ENCODE measurements at places on chromosomes 16 and 17.
A peak's percentile ranks its signal among the peaks of the same experiment; 100 is the strongest.

- no peak for DNase-seq
Observed at GRCh38 chr16:51407921-51408320, 256.9 kb upstream of the SALL1 start.

- DNase-seq: no peak
Observed at GRCh38 chr17:69227541-69227940, 1.1 kb downstream of the ABCA10 start.

GRCh38 chr17:21463204-21463661 is 87.1 kb downstream of the KCNJ12 start:
- no peak for DNase-seq

DNA sequence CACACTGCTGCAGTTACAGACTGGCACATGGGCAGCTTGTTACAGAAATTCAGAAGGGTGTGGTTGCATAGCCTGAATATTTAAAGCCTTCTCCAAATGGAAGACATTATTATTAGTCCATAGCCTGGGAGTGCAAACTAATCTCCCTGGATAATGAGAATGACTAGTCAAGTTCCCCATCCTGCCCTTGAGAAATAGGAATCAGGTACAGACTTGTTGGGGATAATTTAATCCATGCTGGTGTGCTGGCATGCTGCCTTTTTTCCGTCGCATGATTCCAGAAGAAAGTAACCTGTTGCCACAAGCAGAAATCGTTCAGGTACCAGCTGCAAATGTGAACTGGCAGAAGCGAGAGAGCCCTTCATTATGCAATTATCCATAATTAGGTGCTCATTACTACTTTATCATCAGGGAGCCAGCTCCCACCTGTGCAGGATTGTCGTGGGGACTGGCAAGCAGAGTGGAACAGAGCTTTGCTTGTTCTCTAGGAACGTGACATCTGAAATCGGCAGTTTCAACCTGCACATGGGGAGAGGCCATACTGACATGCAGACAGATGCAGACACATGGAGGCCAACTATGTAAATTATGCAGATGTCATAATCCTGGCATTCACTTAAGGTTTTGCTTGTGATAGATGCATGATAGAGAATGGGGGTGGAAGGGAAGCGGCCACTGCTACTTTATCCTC is 419.4 kb downstream of the PMP22 start:
- no peak for DNase-seq

DNA sequence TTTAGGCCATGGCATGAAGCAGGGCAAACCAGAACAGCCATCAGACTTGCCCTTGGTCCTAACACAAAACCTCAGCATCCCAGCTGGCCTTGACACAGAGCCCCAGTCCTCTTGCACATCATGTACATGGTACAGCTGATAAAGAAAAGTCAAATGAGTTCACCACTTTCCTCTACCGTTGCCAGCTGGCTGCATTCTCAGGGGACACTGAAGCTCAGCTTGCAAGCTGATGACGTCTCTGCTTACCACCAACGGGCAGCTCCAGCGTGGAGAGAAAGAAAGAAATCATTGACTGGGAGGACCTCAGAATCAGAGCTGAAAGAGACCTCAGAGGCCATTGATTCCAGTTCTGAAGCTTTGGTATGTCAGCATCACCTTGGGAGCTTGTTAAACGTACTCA is 80.7 kb upstream of the CES5A start:
- DNase-seq: no peak

- no peak for DNase-seq
Observed at GRCh38 chr17:2684549-2684948, 27.0 kb downstream of the CLUH start.

DNA sequence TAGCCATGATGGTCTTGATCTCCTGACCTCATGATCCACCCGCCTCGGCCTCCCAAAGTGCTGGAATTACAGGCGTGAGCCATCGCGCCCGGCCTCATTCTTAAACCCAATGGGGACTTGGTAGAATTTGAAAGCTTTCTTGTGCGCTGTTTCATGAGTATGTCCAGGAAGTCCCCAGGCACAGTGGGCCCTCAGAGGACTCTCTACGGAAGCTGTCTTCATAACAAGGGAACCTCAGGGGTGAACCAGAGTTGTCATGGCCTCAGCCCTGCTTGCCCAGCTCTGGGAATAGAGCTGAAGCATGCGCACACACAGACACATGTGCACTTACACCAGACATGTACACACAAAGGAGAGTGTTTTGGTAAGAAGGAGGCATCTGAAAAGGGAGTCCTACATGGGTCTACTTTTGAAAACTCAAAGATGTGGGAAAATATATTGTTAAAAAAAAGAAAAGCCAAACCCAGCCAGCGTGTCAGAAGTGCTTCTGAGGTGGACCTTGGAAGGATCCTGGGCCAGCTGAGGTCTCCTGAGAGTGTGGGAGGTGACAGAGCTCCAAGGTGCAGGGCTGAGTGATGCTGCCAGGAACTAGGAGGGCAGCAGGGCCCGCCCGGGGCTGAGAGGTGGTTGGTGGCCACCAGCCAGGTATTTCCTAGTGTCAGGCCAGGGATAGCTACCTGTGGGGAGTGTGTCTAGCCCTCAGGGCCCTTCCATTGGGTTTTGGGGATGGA is 54.6 kb downstream of the EPN2 start:
- no peak for DNase-seq

DNA sequence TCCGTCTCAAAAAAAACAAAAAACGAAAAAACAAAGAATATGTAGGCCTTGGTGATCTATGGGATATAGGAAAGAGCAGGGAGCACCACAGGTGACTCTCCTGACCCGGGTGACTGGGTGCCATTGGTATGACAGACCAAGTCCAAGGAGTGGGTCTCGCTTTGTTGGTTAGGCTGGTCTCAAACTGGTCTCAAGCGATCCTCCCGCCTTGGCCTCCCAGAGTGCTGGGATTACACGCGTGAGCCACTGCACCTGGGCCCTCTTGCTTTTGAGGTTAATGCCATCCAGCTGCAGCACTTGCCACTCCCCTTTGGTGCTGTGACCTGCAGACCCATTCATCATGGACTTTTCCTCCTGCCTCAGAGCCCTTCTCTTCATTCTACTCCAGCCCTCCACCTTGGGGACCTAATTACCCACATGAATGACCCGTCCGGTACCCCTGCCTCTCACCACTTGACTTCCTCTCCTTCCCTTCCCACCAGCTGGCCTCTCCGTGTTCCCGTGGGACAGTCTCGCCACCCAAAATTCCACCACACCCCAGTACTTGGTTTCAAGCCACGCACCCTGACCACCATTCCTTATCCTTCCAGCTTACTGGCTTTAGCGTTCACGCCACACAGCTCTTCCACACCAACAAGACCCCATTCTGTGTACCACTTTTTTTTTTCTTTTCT is 3.2 kb upstream of the UBE2G1 start:
- no peak for DNase-seq

DNA sequence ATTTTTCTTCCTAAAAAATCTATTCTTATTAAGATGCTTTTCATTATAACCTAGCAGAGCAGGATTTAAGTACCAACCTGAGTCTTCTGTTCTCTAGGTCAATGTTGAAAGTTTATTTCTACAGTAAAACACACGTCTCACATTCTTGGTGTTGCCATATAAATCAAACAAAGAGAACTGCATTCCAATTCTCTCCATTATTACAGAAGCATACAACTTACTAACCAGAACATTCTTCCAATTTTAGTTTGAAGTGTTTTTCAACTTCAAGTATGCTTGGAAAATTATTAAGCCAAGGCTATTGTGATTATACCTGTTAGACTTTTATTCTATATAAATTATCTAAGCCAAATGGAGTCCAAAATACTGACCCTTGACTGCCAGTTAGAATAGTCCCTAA is 110.4 kb upstream of the PMFBP1 start:
- DNase-seq: no peak

GRCh38 chr16:17313085-17313611 is 157.6 kb downstream of the XYLT1 start:
- DNase-seq: no peak

DNA sequence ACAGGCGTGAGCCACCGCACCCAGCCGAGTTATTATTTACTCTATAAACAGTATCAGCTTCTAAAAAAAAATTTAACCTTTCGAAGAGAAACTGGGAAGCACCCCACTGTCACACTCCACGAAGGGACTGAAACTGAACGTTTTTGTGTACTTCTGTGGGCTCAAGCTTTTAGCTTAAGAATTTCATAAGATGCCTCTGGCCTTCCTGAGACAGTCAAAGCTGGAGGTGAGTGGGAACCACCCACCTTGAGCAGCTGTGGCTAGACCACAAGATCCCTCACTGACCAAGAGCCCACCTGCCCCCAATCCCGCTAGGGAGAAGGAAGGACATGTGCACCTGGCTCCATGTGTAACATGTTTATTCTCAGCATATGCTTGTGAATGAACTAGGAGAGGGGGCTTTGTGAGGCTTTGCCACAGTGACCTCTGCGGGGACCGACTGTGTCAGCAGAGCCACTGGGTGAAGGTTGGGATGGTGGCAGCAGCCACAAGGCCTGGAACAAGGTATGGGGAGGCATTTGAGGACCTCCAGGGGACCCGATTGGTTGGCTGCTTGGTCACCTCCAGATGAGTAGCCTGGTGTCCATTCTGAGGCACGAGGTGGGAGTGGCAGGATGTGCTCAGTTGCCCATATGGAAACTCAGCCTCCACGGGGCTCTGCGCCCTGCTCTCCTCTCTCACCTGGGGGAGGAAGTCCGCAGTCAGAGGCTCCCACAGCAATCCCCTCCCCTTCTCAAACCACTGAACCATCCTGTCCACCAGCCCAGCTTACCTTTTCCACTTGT is 4.8 kb downstream of the DPEP3 start:
- no peak for DNase-seq

GRCh38 chr17:10556301-10557005 is 7.0 kb upstream of the MYH2 start:
- DNase-seq: no peak

DNA sequence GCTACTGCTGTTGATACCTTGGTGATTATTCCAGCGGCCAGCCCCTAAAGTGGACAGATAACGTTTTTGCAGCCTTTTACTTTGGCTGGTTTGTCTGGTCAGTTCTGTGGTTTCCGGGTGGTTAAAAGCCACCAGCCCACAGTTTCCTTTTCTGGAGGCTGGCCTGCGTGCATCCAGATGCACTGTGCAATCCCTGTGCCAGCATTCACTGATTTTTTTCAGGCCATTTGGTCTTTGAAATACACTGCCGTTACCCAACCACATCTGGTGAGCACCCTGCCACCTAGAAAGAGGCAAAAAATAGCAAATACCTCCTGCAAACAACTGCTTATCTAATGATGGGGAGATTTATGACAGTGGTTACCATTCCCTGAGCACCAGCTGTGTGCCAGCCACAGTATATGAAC is 797 bp downstream of the NUDT7 start:
- no peak for DNase-seq

- DNase-seq: no peak
Observed at GRCh38 chr16:51755039-51755501, 604.0 kb upstream of the SALL1 start.

- no peak for DNase-seq
Observed at GRCh38 chr16:2449118-2449517, 10.8 kb upstream of the TEDC2 start.

- DNase-seq: peak; percentile 66
Observed at GRCh38 chr17:39736319-39737165, 1.2 kb upstream of the GRB7 start.
